Stimulated activated CD4-positive, alpha-beta T cell treated with anti-CD3 and anti-CD28 coated beads, TNF-alpha, amount 100 ng/mL, for 1 hour (primary cell): ENCODE measurements at places on chromosomes 6 and 20.

- no peak for DNase-seq
These were observed 1422.5 kb upstream of the ADGRB3 start for GRCh38 chr6:67212584-67212983.

DNA sequence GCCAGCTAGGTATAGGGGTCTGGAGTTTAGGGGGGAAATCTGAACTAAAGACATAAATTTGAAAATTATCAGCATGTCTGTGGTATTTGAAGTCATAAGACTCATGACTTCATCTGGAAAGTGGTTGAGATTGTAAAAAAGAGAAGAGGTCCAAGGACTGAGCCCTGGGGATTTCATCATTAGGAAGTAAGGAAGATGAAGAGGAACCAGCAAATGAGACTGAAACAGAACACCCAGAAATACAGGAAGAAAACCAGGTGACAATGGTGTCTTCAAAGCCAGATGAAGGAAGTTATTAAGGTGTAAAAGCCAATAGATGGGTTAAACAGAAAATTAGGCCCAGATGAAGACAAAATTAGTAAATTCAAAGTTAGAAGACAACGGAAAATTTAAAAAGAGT is 49.1 kb upstream of the UBR2 start:
- DNase-seq = no peak

- no peak for DNase-seq
These were observed 1.2 kb upstream of the PNPLA1 start for GRCh38 chr6:36268478-36269275.

DNA sequence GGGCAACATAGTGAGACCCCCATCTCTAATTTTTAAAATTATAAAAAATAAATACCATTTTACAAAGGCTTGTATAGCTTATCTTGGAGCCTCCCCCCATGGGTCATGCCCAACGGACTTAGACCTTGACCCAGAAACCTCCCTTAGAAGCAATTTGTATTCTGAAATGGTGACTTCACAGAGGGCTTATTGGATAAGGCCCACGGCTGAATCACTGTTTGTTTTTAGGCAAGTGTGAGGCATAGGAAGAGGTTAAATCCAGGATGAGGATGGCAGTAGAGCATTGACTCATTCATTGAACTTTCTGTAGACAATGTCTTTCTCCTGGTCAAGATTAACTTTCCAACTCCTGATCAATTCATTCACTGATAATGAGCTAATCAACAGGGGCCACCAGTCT is 6.2 kb upstream of the SNAI1 start:
- no peak for DNase-seq

DNA sequence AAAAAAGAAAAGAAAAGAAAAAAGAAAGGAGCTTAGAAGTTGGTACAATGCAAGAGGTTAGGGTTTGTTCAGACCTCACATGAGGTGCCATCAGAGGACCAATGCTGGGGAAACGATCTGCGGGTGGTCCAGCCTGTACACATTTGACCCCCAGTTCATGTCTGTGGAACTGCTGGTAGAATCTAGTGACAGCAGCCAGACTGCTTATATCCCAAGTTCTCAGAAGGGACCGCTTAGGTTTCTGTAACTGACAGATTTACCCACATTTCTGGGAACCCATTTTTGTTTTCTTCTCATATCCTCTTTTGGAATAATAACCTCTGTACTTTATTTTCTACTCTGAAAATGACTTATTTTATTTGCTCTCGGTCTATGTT is 4.7 kb downstream of the PPP1R18 start:
- no peak for DNase-seq

GRCh38 chr6:166143011-166143410 is 24.6 kb downstream of the TBXT start:
- DNase-seq = no peak

DNA sequence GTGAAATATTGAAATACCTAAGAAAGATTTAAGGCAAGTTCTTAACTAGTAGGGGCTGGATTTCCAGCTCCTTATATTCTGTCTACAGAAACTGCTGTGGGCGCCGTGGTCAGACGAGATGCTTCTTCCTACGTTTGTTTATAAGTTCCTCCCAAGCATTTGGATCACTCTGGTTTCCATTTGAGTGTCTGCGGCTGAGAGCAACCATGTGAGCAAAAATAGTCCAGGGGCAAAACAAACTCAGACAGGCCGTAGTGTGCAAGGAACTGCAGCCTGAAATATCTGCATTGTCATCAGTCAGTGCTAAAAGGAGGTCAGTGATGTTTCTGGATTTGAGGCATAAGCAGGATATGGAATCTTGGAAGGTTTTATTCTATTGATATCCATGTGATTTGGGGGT is 485.9 kb upstream of the JAG1 start:
- DNase-seq = no peak

GRCh38 chr6:30836431-30836866 is 47.9 kb upstream of the DDR1 start:
- DNase-seq = no peak
